T47D (cell line): ENCODE measurements at places on chromosomes 7 and 10.
A peak's percentile ranks its signal among the peaks of the same experiment; 100 is the strongest.

DNA sequence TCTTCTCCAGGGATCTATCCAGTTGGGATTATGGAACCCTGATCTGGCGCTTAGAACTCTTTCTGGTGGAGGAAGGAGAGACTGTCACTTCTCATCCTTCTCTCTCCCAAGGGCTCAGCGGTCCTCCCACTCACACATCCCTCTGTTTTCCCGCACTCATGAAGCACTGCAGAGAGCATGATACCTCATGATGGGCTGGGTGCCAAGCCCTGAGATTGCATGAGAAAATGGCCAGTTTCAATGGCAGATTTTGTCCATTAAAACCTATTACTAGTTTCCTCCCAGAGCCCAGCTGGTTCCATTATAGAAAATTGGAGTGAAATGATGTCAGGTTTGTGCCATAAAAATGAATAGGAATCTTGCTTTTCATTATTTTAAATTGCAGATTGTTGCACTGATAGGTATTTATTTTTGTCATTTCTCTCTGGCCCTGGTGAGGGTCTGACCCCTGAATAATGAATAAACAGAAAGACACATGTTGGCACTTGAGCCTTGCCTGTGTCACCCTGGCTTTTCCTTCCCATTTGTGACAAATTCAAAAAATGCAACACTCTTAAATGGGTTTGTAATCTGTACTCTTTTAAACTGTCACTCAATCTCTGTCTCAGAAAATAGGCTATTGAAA, 1151.1 kb downstream of the TYW1 start:
- no peak for DNase-seq

DNA sequence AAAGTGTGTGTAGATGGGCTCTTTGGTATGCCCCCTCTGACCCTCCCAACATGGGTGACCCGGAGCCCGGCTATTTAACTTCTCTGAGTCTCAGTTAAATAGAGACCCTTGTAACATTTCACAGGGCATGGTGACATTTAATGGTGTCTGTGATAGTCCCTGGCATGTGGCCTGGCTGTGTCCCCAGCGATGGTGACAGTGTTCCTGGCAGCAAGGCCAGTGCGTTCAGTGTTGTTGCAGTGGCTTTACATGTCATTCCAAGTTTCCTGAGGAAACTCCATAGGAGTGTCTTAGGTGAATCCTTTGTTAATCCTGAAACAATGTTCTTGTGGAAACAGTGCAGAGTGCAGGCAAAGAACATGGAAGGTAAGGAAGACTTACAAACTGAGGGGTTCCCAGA, 137.0 kb downstream of the RAMP3 start:
- no peak for DNase-seq

DNA sequence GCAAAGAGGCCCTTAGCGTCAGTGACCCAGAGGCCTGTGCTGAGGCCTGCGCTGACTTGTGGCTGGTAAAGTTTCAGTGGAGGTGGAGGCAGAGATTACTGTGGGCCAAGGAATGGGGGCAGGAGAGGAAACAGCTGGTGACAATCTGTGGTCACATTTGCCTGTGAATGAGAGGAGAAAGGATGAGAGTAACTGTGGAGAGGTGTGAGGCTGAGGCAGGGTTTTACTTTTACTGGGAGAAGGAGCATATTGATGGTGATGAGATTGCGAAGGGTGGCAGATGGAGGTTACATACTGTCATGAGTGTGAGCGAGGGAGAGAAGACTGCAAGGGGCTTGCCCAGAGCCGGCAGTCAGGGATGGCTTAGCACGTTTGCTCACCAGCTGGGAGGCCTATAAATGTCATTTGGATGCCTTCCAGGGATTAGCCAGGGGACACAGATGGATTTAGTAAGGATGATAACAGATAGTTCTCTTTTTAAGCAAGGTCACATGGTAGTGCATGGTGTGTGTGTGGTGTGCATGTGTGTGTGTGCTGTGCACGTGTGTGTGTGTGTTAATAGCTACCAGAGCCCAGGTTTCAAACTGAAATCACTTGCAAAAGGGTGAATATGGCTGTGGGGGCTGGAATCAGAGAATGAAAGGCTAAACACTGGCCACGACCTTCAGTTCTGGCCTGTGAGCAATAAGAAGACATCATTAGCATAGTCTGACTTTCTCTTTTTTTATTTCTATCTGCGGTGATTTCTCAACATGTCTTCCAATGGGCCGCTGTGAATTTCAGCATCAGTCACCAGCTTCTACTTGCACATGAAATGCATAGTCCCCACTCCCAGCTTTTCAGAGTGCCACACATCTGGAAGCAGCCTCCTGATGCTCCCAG, 291.5 kb upstream of the ZNF32 start:
- DNase-seq: no peak

- no peak for DNase-seq
These were observed 23.6 kb upstream of the ITGB8 start for GRCh38 chr7:20307119-20307518.

- no peak for DNase-seq
These were observed 6.5 kb upstream of the MCU start for GRCh38 chr10:72685264-72685921.

DNA sequence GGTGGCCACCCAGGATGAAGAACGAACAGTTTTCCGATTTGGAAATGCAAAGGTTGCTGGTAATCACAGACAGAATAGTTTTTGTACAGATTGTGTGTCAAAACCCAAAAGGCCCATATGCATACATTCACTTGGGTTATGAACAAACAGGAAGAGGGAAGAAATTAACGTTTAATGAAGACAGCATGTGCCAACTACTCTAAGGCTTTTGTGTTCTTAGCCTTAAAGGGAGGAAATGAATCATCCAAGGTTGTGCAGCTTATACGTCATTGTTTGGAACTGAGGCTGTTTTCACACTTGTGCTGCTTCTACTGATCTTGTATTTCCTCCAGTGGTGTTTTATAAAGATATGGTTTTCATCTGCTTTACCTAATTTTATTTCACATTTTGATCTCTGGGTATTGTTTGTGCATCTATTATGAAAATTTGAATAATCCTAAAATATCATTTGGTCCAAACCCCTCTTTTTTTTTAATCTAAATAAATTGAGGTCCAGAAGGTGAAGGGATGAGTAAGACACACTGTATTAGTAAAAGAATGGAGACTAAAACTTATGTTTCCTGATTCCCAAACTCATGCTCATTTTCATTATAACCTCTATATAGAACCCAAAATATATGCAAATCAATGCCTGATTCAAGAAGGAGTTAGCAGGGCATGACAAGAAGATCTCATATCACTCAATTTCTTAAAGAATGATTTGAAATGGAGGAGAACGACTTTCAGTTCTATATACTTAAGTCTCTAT, 373.1 kb downstream of the THSD7A start:
- DNase-seq: no peak

- no peak for DNase-seq
These were observed 132.6 kb downstream of the MAPK8 start for GRCh38 chr10:48439031-48439430.

GRCh38 chr10:14102056-14102455, 228.7 kb downstream of the FRMD4A start:
- DNase-seq: no peak

GRCh38 chr10:48750991-48751390, 66.3 kb downstream of the WDFY4 start:
- DNase-seq: no peak

GRCh38 chr10:69651362-69651761, 21.3 kb downstream of the FAM241B start:
- DNase-seq: no peak

- no peak for DNase-seq
These were observed 114.7 kb upstream of the AHR start for GRCh38 chr7:17183630-17184328.

DNA sequence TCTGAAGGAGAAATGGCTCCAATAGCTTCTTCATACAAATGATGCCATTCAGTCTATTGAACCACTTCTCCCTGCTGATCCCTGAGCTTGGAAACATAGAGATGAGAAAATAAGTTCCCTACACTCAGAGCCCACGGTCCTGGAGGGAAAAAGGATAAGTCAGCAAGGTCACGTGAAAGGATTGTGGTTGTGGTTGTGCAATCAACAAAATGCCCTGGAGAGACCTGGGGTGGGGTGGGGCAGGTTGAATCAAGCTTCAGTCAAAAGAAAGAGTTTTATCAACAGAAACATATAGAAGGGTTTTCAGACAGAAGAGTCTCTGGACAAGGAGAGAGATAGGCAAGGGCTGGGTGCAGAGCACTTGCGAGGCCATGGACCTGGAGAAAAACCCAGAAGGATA, 30.1 kb downstream of the C10orf90 start:
- DNase-seq: no peak

GRCh38 chr10:105973360-105973759, 1191.1 kb downstream of the SORCS1 start:
- DNase-seq: no peak

DNA sequence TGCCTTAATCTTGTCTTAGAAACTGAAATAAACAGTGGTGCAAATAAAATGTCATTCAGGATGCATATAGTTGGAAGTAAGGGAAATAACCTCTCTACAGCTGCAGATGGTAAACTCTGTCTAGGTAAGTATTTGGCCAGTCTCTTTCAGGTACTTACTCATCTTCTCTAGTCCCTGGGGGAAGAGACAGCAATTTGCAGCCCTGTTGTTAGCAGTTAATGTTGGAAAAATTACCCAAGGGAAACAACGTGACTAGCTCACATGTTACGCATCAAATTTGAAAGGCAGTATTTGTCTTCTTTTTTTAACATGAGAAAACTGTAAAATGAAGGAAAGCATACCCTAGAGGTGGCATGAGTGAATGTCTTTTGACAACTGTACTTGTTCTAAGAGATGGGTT, 3.2 kb upstream of the HUS1 start:
- no peak for DNase-seq

GRCh38 chr10:49329146-49329505, 30.2 kb downstream of the C10orf71 start:
- DNase-seq: no peak

- DNase-seq: no peak
These were observed 93.8 kb downstream of the ZRANB1 start for GRCh38 chr10:125035588-125036295.

DNA sequence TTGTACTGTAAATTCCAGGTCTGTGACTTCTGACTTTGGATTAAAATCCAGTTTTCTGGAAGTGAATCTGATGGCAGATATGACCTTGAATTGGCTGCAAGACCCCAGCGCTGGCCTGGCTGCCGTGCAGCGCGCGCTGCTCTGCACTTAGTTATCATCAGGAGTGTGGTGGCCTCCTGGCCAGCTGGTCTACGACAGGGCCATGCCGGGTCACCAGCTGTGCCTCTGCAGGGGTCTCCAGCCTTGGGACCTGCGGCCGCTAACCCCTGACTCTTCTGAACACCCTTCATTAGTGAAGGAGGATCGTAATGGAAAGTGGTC, 190.7 kb upstream of the SH2B2 start:
- no peak for DNase-seq

DNA sequence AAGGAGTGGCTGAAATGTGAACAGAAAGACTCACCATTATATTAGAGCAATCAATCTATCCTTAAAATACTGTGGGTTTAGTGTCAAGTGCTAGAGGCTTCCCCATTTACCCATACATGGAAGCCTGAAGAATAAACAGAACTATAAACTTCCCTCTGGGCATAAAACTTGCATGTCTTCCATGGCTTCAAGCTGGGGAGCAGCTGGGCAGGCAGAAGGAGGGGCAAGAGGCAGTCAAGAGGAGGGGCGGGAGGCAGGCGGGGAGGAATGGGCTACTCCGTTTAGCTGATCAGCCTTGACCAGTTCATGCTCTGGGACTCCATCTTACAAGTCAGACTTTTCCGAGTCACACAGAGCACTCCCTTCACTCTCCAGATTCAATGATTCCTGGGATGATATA, 3.5 kb upstream of the PRSS1 start:
- DNase-seq: no peak

- no peak for DNase-seq
These were observed 426.4 kb downstream of the TYW1 start for GRCh38 chr7:67423065-67423464.

GRCh38 chr7:67724435-67724834, 727.8 kb downstream of the TYW1 start:
- DNase-seq: no peak

GRCh38 chr7:7567898-7568531, 1.3 kb downstream of the MIOS start:
- peak; percentile 38 for DNase-seq

DNA sequence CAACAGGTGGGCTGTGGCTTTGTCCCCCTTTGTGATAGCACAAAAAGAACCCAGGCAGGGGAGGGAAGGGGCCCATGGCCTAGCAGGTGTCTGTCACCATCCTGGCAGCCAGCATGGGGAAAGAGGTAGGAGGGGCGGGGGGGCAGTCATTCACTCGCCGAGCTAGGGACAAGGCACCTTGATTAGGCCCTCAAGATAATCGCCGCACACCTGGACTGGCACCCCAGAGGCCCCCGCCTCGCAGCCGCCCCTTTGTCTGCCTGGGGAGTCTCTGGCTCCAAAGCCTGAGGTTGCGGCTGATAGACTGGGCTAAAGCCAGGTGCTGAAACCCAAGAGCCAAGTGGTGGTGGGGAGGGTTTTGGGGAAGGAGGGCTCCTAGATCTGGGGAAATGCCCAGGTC, 151.2 kb upstream of the PCBD1 start:
- no peak for DNase-seq

DNA sequence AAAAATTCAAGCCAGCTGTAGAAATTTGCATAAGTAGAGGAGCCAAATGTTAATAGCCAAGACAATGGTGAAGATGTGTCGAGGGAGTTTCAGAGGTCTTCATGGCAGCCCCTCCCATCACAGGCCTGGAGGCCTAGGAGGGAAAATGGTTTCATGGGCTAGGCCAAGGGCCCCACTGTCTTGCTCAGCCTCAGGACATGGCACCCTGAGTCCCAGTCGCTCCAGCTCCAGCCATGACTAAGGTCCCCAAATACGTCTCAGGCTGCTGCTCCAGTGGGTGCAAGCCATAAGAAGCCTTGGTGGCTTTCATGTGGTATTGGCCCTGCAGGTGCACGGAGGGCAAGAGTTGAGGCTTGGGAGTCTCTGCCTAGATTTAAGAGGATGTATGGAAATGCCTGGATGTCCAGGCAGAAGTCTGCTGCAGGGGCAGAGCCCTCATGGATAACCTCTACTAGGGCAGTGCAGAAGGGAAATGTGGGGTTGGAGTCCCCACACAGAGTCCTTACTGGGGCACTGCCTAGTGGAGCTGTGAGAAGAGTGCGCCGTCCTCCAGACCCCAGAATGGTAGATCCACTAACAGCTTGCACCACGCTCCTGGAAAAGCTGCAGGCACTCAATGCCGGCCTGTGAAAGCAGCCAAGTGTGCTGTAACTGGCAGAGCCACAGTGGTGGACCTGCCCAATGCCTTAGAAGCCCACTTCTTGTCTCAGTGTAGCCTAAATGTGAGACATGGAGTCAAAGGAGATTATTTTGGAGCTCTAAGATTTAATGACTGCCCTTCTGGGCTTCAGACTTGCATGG, 19.2 kb downstream of the TBATA start:
- no peak for DNase-seq
